ENCODE measurements at places on chromosomes 13 and 19.

DNA sequence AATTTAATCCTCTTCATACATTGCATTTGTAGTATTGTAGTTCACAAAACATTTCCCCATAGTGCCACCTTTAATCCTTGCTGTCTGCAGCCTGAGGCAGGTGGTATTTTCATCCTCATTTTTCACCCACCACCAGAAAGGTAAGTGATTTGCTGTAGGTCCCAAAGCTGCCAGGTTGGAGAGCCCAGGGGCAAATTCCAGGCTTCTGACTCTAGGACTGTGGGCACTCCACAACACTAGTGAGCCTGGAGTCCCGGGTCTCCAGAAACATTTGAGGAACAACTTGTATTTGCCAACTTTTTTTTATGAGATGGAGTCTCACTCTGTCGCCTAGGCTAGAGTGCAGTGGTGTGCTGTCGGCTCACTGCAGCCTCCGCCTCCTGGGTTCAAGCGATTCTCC lies 6.2 kb downstream of the ILF3 start:
- DNase-seq, result no peak
- H3K4me1 ChIP-seq, result peaks cover 7% of the 10 kb centered on the region
- no peak overlapping the region for H3K27ac ChIP-seq
- H3K27me3 ChIP-seq, result no peaks in the 10 kb centered on the region

DNA sequence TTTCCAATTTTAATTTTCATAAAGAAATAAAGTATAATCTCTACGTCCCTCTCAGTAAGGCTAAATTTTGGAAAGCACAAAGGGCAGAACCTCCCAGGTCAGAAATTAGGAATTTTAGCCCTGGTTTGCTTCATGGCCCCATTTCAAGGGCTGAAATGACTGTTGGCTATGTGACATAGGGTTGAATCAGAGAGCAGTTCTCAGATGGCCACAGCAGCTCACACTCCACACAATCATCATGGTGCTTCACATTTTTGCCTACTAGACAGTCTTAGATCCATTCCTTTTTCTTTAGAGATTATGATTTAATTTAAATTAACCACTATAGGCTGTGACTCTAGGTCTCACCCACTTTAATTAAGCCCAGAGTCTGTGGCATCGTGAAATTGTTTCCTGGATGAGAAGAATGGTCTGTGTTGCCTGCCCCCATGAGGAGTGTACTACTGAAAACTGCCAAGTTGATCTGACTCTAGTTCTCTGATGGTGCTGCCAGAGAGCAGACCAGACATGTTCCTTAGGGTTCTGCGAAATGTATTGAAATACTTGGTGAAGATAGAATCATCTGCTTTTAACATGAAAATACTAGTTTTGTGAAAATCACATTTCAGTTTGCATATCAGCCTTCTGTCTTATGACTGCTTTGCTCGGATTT lies 57.4 kb downstream of the ESD start:
- no peak overlapping the region for H3K27ac ChIP-seq
- H3K36me3 ChIP-seq, result peaks cover 40% of the 10 kb centered on the region
- peaks cover 9% of the 10 kb centered on the region for H3K4me1 ChIP-seq

GRCh38 chr19:609004-609346 lies 19.3 kb downstream of the HCN2 start:
- no peaks in the 10 kb centered on the region for H3K4me1 ChIP-seq
- no peak for DNase-seq
- H3K36me3 ChIP-seq, result no peaks in the 10 kb centered on the region
- no peak overlapping the region for H3K4me3 ChIP-seq
- H3K27me3 ChIP-seq, result no peaks in the 10 kb centered on the region

DNA sequence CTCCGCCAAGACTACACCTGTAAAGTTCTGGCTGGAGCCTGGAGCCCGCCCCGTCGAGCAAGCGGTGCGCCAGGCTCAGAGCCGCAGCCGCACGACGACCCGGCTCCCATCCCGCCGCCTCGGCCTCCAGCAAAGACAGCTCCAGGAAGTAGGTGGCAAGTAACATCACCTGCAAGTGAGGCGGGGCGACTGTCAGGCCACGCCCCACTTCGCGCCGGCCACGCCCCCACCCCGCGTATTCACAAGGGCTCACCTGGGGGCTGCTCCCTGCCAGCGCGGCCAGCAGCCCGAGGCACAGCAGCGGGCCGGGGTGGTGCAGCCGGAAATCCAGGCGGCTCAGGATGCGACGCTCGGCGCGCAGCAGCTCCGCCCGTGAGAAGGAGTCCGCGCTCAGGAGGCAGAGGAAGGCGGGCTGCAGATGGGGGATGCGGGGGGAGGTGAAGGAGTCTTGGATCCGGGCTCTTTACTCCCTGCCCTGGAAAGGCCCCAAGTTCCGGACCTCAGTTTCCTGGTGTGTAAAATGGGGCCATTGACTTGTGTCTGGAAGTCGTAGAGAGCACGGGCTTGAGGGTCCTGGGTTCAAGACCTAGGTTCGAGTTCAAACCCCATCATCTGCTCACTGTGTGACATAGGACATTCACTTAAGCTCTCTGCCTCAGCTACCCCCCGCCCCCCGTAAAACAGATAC lies 3.2 kb downstream of the CCNP start:
- DNase-seq, result no peak
- H3K36me3 ChIP-seq, result no peaks in the 10 kb centered on the region
- no peak overlapping the region for H3K27ac ChIP-seq

- no peak overlapping the region for H3K4me3 ChIP-seq
- H3K27ac ChIP-seq, result no peak overlapping the region
- no peaks in the 10 kb centered on the region for H3K27me3 ChIP-seq
- H3K4me1 ChIP-seq, result peaks cover 42% of the 10 kb centered on the region
- no peaks in the 10 kb centered on the region for H3K36me3 ChIP-seq
Observed at GRCh38 chr19:11423791-11424181, 4.7 kb upstream of the RGL3 start.

DNA sequence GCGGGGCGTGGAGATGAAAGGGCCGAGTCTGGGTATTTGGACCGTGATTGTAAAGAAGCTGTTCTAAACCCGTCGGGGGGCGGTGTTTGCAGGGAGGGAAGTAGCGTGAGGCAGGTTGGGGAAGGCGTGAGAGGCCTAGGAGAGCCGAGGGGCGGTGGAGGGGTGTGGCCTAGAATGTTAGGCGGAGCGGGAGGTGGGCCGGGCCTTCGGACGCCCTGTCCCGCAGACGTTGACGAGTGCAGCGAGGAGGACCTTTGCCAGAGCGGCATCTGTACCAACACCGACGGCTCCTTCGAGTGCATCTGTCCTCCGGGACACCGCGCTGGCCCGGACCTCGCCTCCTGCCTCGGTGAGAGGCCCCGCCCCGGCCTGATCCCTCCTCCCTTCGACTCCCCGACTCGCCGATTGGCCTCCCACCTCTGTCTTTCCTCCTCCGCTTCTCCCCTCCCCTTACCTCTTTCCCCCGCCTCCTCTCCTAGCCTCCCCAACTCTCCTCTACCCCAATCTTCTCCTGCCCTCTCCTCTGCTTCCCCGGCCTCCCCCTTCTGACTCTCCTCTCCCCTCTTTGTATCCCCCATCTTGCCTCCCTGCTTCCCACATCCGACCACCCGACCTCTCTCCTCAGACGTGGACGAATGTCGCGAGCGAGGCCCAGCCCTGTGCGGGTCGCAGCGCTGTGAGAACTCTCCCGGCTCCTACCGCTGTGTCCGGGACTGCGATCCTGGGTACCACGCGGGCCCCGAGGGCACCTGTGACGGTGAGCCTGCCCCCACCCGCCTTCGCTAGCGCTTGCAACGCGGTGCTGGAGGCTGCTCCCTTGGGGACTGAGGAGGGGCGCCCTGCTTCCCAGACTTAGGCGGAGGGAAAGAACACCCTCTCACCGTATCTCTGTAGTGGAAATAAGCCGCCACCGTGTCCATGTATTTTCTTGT lies 12.8 kb downstream of the LTBP4 start:
- peak overlapping the region; percentile 74 for H3K27ac ChIP-seq
- DNase-seq, result peak; percentile 90
- peaks cover 6% of the 10 kb centered on the region for H3K36me3 ChIP-seq
- H3K4me1 ChIP-seq, result peaks cover 42% of the 10 kb centered on the region
- H3K27me3 ChIP-seq, result no peaks in the 10 kb centered on the region

- no peaks in the 10 kb centered on the region for H3K27me3 ChIP-seq
- no peaks in the 10 kb centered on the region for H3K36me3 ChIP-seq
- no peak for DNase-seq
- H3K4me3 ChIP-seq, result no peak overlapping the region
- H3K27ac ChIP-seq, result no peak overlapping the region
Observed at GRCh38 chr19:17021328-17021727, 5.3 kb downstream of the CPAMD8 start.

DNA sequence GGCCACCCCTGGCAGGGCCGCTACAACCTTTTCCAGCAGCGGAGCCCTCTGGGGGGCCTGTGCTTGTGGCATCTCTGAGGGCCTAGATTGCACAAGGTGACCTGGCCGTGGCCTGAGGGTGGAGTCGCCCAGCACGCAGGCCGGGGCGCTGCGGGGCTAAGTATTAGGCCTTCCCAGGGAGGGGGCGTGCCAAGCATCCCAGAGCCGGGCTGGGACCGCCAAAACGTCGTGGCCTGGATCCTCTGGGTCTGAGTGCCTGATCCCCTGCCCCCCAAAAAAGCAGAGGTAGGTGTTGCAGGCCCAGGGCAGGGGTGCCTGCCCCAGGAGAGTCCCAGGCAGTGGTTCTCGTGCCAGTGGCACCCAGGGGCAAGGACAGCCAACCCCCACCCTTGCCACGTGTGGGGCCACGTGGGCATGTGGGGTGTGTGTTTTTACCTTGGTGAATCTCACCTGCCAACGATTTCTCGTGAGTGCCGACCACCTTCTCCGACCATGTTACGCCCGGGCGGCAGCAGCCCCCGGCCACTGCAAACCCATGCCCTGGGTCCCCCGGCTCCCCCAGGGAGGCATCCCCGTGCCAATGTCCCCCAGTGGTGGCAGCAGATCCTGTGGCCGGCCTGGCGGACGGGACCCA lies 12.6 kb upstream of the GNA15 start:
- no peak for DNase-seq
- no peaks in the 10 kb centered on the region for H3K4me1 ChIP-seq
- no peaks in the 10 kb centered on the region for H3K27me3 ChIP-seq
- H3K36me3 ChIP-seq, result peaks cover 54% of the 10 kb centered on the region
- no peak overlapping the region for H3K27ac ChIP-seq
- no peak overlapping the region for H3K4me3 ChIP-seq

GRCh38 chr19:23817519-23817918 lies 58.8 kb upstream of the ZNF681 start:
- H3K36me3 ChIP-seq, result no peaks in the 10 kb centered on the region
- H3K4me3 ChIP-seq, result no peak overlapping the region
- no peak overlapping the region for H3K27ac ChIP-seq
- DNase-seq, result no peak

- H3K27me3 ChIP-seq, result no peaks in the 10 kb centered on the region
- H3K27ac ChIP-seq, result no peak overlapping the region
- H3K36me3 ChIP-seq, result no peaks in the 10 kb centered on the region
- DNase-seq, result no peak
- no peaks in the 10 kb centered on the region for H3K4me1 ChIP-seq
Observed at GRCh38 chr13:63983366-63983765, 2567.7 kb upstream of the PCDH20 start.

DNA sequence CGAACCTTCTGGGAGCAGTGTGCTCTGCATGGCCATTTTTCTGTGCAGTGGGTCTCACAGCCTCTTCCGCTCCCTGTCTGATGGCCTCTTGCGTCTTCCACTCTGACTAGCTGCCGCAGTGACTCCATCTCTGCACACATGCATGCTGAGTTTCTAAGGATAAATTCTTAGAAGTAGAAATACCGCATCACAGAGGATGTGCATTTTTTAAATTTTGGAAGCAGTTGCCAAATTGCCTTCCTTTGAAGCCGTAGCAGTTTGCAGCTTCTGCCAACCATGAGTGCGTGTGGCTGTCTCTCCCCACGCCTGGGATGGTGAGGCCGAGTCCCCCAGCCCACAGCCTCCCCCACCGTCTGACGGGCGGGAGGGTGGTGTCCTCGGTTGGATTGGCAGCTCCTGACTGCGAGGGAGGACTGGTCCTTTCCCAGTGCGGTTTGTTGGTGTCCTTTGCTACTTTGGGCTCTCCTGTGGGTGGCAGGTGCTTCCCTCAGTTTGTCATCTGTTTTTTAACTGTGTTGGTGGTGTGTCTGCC lies 9.8 kb downstream of the FZR1 start:
- H3K27me3 ChIP-seq, result no peaks in the 10 kb centered on the region
- H3K4me1 ChIP-seq, result peaks cover 25% of the 10 kb centered on the region
- H3K36me3 ChIP-seq, result peaks cover 29% of the 10 kb centered on the region
- no peak overlapping the region for H3K27ac ChIP-seq

DNA sequence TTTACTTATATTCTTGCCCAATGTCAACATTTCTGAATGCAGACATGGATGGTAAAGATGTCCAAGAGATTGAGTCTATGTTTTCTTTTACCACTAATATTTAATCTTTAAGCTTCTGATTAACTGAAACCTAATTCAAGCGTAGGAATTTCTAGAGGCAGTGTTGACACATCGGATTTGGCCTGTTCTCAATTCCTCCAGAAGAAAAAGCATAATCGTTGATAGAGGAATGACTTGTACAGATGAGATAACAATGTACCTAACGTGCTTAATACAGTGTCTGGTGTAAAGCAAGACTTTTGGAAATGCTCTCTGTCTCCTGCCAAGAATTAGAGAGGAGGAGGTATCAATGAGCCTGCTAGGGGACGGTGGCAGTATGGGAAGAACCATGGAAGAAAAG lies 35.2 kb downstream of the SLC15A1 start:
- no peaks in the 10 kb centered on the region for H3K27me3 ChIP-seq
- no peaks in the 10 kb centered on the region for H3K36me3 ChIP-seq
- no peak for DNase-seq
- no peak overlapping the region for H3K27ac ChIP-seq
- H3K4me3 ChIP-seq, result no peak overlapping the region
- H3K4me1 ChIP-seq, result no peaks in the 10 kb centered on the region

GRCh38 chr13:50587115-50587514 lies 256.4 kb downstream of the DLEU7 start:
- no peaks in the 10 kb centered on the region for H3K36me3 ChIP-seq
- no peak for DNase-seq
- H3K27ac ChIP-seq, result no peak overlapping the region
- no peak overlapping the region for H3K4me3 ChIP-seq
- no peaks in the 10 kb centered on the region for H3K27me3 ChIP-seq

- no peaks in the 10 kb centered on the region for H3K27me3 ChIP-seq
- DNase-seq, result no peak
- H3K4me1 ChIP-seq, result no peaks in the 10 kb centered on the region
- H3K4me3 ChIP-seq, result no peak overlapping the region
- no peaks in the 10 kb centered on the region for H3K36me3 ChIP-seq
Observed at GRCh38 chr13:32791545-32792172, 205.4 kb downstream of the PDS5B start.

DNA sequence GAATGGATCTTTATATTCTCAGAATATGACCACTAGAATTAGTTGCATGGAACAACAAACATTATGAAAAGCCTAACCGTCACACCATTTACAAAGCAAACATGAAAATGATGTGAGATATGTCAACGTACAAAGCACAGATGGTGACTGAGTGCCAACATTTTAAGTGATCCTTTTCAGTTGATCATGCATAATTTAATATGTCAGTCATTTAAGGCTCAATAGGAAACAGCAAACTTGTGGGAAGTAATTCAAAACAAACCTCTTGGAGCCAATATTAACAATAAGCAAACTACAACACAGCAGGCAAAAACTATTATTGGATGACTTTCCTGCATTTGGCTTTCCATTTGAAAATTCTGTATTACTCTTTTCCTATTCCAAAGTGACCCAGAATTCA lies 277.6 kb downstream of the SLITRK6 start:
- no peaks in the 10 kb centered on the region for H3K27me3 ChIP-seq
- H3K36me3 ChIP-seq, result no peaks in the 10 kb centered on the region
- H3K27ac ChIP-seq, result no peak overlapping the region
- no peak for DNase-seq
- no peaks in the 10 kb centered on the region for H3K4me1 ChIP-seq
- no peak overlapping the region for H3K4me3 ChIP-seq
